ENCODE measurements at places on chromosomes 1 and 21. TPM values are rescaled to one million over a fixed set of nuclear protein-coding genes. Genes with fewer than 3 reads are reported as not detected.

DNA sequence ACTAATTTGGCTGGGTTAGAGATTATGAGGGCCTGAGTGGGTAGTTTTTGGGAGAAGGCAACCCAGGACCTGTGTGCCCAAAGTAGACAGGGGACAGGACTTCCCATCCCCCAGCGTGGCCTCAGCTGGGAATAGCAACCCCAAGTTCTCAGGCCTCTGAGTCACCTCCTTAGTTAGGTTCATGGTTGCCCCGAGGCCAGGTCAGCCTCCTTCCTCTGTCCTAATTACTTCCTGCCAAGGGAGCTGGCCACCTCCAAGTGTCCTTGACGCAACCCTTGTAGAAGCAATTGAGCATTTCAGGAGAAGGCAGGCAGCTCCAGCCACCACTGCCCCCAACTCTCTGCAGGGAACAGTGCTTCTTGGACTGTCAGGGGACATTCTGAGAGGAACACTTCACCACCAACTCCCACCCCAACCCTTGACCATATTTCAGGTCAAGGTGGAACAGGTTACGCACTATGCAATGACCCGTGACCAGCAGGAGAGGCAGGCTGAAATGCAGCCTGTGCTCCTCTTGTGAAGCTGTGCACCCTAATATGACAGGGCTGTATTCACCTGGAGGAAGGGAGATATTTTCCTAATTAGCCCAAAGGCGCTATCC lies 5.1 kb upstream of the NT5C1A start:
- DNase-seq = no peak

GRCh38 chr21:34728479-34728878 lies 59.7 kb downstream of the CLIC6 start:
- no peak for DNase-seq

- DNase-seq = no peak
Measured at GRCh38 chr1:53644909-53645689, 93.9 kb downstream of the GLIS1 start.

- DNase-seq = no peak
Measured at GRCh38 chr1:2188336-2188735, 6.2 kb downstream of the FAAP20 start.

The ALX3 gene
- total RNA-seq = 8.6 TPM

The ICOSLG gene
- 0.12 TPM for total RNA-seq
